ENCODE measurements at places on chromosomes 13 and 19.

DNA sequence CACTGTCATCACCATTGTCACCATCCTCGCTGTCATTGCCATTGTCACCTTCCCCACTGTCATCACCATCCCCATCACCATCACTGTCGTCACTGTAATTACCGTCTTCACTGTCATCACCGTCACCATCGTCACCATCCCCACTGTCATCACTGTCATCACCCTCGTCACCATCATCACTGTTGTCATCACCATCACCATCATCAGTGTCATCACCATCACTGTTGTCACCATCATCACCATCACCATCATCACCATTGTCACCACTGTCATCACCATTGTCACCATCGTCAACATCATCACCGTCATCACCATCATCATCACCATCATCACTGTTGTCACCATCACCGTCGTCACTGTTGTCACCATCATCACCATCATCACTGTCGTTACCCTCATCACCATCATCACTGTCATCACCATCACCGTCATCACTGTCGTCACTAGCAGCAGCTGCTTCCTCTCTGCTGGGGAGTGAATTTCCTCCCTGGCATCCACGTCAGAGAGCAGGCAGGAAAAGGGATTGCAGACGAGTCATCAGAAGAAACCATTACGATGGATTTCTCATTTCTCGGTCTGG, 27.3 kb downstream of the TMEM255B start:
- DNase-seq = no peak

DNA sequence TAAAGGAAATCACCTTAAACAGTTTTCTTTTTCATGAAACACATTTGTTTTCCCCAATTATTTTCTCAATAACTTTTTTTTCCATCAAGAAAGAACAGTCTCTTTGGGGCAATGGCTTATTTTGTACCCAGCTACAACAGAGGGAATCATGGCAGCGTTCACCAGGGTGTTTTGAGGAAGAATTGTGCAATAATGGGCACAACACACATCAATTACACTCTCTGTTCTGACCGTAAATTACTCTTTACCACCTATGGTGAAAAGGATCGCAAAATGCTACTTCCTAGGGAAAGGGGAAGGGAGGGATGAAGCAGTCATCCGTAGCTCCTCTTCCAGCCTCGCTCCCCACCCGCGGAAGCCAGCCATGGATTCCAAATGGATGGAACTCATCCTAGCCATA, 38.6 kb downstream of the TMTC4 start:
- DNase-seq = no peak

DNA sequence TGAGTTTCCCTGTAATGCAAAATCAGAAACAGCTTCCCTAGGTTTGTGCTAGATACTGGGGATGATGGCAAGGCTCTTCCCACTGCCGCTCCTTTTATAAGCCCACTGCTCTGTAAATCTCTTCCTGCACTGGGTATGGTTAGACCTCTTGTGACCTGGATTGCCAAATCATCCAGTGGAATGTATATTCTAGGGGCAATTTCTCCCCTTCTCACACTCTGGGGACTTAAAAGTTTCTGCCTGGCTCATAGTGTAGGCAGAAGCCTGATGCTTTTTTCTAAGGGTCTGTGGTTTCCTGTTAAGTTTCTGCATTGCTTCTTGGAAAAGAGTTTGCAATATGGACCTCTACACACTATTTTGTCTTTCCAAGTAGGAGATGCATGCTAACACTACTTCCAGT, 1582.0 kb upstream of the PCDH20 start:
- DNase-seq = no peak

GRCh38 chr19:39410017-39410830, 2.2 kb upstream of the PLEKHG2 start:
- peak; percentile 65 for DNase-seq

GRCh38 chr13:42109957-42110356, 61.5 kb downstream of the DGKH start:
- DNase-seq = no peak
